ENCODE measurements at places on chromosomes 6 and 20.
A peak's percentile ranks its signal among the peaks of the same experiment; 100 is the strongest.

- no peak for DNase-seq
Observed at GRCh38 chr6:17886891-17887290, 100.5 kb downstream of the KIF13A start.

DNA sequence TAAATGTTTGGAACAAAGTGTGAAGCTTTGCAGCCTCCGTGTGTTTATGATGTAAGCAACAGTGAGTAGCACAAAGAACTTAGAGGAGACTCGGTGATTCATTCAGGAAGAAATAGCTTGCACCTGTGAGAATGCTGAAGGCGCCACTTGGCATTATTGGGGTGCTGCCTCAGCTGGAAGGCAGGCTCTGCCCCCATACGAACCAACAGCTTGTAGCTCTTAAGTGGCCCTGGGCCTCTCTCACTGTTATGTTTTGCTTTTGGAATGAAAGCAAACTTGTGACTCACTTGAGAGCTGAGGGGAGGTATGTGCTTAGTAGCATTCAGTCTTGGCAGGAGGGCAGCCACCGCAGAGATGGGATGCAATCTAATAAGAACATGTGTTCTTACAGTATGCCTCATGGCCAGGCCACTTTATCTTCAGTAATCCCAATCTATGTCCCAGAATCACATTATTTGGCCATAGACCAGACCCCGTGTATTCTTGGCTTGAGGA is 310.7 kb downstream of the EYA4 start:
- no peak for DNase-seq

- DNase-seq = peak; percentile 25
Observed at GRCh38 chr20:62938105-62938888, at the start of gene GID8. GID8 (plus strand) TSS chr20:62938147; CDS start chr20:62941503, 3,356 bp downstream.

DNA sequence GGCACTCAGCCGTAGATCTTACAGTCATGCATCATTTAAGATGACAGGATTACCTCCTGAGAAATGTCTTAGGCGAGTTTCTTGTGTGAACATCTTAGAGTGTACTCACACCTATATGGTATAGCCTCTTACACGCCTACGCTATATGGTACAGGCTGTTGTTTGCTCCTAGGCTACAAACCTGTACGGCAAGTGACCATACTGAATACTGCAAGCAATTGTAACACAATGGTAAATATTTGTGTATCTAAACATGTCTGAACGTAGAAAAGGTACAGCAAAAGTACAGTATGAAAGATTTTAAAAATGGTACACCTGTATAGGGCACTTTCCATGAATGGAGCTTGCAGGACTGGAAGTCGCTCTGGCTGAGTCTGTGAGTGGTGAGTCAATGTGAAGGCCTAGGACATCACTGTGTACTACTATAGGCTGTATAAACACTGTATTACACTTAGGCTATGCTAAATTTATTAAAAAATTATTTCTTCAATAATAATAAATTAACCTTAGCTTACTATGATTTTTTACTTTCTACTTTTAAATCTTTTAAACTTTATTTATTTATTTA is 541 bp upstream of the IL20RA start:
- no peak for DNase-seq

DNA sequence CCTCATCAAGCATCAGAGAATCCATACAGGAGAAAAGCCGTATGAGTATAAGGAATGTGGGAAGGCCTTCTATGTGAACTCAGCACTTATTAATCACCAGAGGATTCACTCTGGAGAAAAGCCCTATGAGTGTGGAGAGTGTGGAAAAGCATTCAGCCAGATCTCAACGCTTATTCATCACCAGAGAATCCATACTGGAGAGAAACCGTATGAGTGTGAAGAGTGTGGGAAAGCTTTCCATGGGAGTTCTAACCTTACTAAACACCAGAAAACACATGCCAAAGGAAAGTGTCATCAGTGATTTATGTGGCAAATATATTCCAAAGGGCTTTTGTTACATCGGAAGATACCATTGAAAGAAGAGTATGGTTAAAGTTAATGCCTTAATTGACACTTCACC is 25.4 kb downstream of the ZKSCAN8 start:
- DNase-seq = no peak

GRCh38 chr6:20492099-20492498 is 42.2 kb upstream of the CDKAL1 start:
- DNase-seq = no peak

DNA sequence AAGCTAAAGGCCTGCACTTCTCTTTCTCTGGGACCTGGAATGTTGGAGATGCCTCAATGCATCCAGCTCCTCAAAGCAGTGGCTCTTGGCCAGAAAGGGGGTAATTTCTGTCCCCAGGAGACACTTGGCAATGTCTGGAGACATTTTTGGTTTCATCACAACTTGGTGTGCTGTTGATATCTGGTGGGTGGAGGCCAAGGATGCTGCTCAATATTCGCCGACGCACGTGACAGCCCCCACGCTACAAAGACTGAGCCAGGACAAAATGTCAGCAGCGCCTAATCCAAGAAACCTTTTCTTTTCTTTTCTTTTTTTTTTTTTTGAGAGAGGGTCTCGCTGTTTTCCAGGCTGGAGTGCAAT is 79.8 kb downstream of the SULF2 start:
- DNase-seq = no peak

- no peak for DNase-seq
Observed at GRCh38 chr20:20664795-20665589, 47.5 kb downstream of the RALGAPA2 start.

DNA sequence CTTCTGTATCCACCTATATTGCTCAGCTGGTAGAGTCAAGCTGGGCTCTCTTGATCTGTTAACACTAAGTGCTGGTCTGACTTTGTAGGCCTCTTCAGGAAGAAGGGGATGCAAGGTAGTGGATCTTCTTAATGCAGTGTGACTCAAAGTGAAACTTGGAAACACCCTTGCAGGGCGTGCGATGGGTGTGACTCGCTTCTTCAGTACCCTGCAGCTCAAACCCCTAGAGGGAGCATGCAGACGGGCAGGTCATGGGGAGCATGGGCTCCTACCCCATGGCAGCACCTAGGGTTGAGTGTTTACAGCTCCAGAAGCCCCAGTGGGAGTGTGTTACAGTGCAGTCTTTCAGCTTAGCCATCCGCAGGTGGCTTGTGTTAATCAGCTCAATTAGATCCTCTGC is 757 bp upstream of the SAMD3 start:
- no peak for DNase-seq

DNA sequence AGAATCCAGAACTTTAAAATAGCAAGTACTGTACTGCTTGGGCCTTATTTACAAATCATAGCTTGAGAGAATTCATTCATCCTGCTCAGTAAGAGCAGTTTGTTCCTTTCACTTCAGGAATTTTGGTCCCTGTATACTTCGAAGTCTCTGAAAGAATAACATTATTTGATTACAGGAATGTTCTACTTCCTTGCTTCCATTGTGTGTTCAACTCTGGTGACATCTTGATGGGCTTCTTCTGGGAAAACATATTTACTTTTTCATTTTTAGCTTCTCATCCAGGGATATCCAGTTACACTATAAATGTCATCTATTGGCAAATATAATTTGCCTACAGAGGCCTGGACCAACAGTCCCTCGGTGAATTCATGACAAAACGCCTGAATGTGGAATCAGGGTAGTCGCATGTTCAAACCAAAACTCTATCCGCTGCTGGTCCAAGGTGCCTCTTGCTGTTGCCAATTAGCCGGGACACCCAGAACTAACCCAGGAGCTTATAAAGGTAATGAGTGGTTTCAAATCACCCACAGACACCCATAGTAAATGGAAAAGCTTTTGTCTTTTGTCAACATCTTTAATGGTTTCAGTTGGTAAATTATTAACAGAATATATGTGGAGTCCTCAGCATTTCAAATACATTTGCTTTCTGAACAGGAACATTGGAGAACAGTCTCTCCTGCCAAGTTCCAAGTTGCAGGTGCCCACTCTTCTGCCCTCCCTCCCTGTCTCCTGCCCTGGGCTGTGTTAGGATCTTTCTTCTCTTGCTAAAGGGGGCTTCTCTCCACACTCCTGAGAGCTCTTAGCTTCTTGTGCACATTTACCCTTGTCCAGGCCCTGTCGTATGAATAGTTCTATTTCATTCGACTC is 162.5 kb upstream of the CITED2 start:
- DNase-seq = no peak

Data from activated CD8-positive, alpha-beta memory T cell treated with anti-CD3 and anti-CD28 coated beads for 4 hours (primary cell).